ENCODE measurements at places on chromosomes 5 and 9.

GRCh38 chr9:106035806-106036205, 341.5 kb downstream of the TMEM38B start:
- no peak for DNase-seq

- no peak for DNase-seq
Measured at GRCh38 chr9:8419596-8420275, 620.2 kb upstream of the DMAC1 start.

DNA sequence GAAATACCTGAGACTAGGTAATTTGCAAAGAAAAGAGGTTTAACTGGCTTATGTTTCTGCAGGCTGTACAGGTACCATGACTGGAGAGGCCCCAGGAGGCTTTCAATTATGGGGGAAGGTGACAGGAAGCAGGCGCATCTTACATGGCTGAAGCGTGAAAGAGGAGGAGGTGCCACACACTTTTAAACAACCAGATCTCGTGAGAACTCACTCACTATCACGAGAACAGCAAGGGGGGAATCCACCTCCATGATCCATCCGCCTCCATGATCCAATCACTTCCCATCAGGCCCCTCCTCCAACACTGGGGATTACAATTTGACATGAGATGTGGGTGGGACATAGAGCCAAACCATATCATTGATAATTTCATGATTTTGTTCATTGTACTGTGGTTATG, 2.5 kb upstream of the MED27 start:
- no peak for DNase-seq

DNA sequence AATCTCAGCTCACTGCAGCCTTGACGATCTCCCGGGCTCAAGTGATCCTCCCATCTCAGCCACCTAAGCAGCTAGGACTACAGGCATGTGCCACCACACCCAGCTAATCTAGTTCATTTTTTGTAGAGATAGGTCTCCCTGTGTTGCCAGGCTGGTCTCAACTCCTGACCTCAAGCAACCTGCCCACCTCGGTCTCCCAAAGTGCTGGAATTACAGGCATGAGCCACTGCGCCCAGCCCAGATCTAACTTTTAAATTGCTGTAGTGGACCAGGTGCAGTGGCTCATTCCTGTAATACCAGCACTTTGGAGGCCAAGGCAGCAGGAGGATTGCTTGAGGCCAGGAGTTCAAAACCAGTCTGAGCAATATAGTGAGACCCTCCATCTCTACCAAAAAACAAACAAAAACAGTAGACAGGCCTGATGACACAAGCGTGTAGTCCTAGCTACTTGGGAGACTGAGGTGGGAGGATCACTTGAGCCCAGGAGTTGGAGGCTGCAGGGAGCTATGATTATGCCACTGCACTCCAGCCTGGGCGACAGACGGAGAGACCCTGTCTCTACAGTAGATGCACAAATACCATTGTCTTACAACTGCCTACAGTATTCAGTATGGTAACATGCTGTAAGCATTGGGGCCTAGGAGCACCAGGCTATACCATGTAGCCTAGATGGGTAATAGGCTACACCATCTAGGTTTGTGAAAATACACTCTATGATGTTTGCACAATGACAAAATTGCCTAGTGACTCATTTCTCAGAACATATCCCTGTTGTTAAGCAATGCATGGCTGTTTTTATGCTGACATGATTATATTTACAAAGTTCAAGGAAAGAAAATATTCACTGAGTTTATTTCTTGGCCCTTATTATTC, 1.5 kb upstream of the SIT1 start:
- no peak for DNase-seq

GRCh38 chr9:71249729-71250317, 128.4 kb upstream of the TRPM3 start:
- no peak for DNase-seq

- DNase-seq = no peak
Measured at GRCh38 chr9:78383130-78383529, 86.2 kb downstream of the PSAT1 start.

GRCh38 chr5:96716007-96716406, 53.8 kb downstream of the CAST start:
- DNase-seq = no peak

DNA sequence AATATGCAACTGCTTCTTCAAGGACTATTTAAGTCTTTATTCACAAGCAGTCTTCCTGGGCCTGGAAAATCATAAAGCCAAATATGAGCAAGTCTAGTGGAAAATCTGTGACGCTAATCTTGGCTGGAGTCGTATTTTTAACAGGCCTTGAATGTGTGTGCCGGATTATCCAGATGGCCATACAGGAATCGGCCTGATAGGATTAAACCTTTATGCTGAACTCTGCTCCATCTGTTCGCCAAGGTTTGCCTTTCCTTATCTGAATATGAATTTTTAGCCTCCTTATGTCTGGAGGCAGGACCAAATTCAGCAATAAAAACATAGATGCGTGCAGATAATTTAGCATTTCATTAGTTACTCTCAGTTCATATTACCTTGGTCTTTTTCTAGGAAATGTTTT, 294.5 kb downstream of the EBF1 start:
- DNase-seq = no peak

DNA sequence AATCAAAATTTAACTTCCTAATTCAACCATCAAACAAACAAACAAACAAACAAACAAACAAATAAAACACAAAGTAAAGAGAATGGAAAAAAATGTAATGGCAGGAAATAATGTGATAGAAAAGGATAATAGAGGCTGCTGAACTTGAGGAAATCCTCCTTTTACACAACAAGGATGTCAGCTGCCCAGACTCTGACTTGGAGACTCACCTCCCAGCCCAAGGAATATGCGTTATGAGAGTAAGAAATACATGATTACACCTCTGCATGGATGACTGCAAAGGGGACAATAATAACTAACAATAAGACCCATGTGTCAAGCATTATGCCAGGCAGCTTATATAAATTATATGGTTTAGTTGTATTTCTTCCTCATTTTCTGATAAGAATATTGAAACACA, 46.6 kb upstream of the JAK2 start:
- no peak for DNase-seq

DNA sequence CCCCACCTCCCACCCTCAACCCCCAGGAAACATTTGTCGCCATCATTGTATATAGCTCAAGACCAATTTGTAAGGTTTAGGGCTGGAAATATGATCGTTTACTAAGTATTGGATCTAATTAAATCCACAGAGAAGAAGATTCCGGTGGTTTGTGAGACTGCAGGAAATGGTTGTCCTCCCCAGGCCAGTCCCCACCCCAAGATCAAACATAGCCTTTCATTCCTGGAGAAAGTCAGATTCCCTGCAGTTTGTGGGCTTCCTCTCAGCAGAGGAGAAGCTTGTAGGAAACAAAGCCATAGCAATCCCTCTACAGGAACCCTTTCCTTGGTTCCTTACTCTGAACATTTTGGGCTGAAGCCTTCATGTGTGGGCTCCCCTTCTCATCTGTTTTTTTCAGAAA, 79.2 kb upstream of the TBCA start:
- DNase-seq = no peak

DNA sequence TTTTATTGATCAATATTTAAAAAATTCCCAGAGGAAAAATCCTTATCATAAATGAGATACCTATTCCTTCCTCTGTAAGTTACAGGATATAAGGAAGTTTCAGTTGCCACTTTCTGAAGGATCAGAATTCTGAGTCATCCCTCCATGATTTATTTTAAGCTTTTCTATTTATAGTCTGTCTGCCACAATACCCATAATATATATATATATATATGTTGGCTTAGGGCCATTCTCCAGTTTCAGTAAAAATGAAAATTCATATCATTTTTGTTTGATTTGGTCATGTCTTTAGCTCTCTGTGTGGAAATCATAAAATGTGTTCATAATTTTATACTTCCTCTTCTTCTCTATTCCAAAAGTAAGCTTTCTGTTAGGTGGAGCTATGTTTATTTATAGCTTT, 215.8 kb upstream of the CYLC2 start:
- no peak for DNase-seq

DNA sequence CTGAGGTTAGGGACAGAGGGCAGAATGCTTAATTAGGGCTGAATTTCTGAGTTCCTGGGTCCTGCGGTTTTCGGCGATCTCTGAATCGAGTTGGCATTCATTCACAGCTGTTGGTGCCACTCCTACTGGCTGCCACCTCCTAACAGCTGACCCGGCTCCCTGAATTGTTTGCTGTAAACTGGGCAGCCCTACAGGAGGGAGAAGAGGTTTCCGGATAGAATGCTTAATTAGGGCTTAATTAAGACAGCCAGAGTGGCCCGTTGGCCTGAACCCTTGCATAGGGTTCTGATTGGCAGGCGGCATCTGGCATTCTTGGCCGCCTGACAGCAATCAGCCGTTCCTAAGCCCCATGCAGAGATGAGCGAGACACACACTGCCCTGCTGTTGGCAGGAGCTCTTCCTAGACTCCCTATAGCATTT, 25.7 kb downstream of the FRMPD1 start:
- no peak for DNase-seq

- no peak for DNase-seq
Measured at GRCh38 chr5:127340606-127341005, 50.0 kb downstream of the MEGF10 start.

GRCh38 chr9:107933516-107933915, 443.9 kb upstream of the KLF4 start:
- DNase-seq = no peak

- DNase-seq = no peak
Measured at GRCh38 chr5:159220206-159220605, 10.9 kb upstream of the RNF145 start.

DNA sequence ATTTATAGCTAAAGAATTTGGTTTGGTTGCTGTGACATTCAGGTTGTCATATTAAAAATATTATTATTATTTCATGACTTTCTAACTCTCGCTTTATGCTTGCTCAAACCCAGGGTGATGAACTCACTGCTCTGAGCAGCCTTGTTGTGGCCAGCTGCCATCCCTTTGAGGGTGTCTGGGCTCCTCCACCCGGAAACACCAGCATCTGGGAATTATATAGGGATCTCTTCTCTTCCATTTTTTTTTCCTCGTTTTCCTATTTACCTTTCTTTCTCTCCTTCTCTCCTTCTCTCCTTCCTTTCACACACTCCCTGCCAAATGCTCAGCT, 355.8 kb upstream of the SMARCA2 start:
- DNase-seq = no peak

DNA sequence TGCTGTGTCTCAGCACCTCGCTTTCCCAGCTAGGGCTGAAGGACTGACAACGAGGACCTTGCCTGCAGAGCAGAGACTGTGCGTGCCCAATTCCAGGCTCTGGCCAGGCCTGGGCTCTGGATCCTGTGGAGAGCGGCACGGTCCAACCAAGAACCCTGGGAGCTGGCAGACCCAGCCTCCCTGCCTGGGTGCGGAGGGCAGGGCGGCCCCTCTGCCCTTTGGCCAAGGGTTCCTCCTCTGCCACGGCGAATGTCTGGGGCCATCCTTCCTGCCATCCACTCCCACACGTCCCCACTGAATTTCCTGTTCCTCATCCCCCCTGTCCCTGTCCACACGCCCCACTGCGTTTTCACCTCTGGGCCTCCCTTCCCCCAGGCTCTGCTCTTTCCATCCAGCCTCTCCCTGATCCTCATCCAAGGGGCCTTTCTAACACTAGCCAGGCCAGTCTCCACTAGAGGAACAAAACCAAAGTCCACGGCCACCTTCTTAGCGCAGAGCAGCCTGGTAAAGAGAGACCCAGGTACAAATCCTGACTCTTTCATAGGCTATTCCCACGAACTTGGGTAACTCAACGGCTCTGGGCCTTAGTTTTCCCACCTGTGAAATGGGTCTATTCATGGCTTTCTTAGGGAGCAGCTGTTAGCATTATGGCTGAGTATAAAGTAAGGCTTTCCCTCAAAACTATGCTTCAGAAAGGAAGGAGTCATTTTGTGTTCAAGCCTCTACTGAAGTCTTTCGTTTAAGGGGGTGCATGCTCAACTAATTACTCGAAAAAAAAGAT, 95.5 kb upstream of the PHYKPL start:
- no peak for DNase-seq

DNA sequence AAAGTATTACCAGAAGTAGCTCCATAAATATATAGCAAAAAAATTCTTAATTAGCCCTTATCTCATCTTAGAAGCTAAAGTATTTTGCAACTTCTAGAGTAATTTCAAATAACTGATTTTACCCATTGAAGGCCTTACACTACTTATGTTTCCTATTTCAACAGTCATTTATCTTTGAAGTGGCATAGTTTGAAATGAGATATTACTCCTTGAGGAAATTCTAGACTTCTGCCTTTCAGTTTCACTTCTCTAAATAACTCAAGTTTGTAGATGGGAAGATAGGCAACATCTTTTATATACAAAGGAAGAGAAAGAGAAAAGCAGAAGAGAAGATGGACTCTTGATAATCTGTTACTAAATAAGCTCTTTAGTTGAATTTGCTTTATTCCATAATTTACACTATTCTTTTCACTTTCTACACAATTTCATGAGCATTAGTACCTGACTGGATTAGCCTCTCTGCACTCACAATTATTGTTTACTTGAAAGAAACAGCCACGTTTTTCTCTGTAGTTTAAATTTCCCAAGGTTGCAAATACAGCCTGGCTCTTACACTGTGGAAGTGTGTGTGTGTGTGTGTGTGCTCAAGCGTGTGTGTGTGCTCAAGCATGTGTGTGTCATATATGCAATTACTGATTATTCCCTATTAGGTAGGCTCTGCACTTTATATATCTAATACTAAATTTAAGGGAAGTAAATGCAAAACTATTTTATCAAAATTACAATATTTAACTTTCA, 60.6 kb upstream of the EMB start:
- no peak for DNase-seq

GRCh38 chr9:100111235-100111634, 12.2 kb downstream of the INVS start:
- DNase-seq = no peak

DNA sequence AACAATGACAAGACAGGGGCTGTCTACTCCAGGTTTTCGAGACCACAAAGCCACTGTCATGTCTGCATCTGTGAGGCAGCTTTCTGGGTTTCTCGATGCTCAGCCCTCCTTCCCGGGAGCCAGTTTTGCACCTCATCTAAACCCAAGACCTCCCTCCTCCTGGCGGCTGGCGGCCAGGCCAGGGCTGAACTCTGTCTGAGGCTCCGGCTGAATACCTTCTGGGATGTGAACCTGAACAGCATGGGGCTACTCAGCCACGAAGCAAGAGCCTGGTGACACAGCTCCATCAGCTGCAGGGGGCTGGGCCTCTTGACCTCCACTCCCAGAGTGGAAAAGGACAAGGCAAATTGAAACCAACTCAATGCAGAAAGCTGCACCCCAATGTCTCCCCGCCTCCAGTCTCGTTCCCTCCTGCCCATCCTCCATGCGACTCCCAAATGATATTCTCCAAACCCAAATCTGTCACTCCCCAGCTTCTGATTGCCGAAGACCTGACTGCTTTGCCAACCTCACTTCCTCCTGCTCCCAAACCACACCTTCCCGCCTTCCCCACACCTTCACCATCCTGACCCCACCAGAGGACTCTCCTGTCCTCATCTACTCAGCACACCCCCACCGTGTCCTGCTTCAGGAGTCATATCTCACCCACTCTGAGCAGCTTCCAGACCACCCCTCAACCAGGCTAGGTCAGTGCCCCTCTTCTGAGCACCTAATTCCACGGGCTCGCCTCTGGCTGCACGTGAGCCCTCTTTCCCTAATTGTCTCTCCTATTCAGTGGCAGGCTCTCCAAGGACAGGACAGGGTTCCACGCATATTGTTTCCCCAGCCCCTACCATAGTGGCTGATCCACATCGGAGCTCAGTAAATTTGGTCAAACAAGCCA, 4.5 kb downstream of the ANKS6 start:
- no peak for DNase-seq

- DNase-seq = no peak
Measured at GRCh38 chr9:83526901-83527300, 11.3 kb downstream of the FRMD3 start.

Data from activated naive CD8-positive, alpha-beta T cell treated with anti-CD3 and anti-CD28 coated beads for 36 hours (primary cell).